ENCODE measurements at places on chromosomes 1 and 21.

GRCh38 chr1:180616439-180616838 is 15.4 kb upstream of the XPR1 start:
- no peak for DNase-seq

DNA sequence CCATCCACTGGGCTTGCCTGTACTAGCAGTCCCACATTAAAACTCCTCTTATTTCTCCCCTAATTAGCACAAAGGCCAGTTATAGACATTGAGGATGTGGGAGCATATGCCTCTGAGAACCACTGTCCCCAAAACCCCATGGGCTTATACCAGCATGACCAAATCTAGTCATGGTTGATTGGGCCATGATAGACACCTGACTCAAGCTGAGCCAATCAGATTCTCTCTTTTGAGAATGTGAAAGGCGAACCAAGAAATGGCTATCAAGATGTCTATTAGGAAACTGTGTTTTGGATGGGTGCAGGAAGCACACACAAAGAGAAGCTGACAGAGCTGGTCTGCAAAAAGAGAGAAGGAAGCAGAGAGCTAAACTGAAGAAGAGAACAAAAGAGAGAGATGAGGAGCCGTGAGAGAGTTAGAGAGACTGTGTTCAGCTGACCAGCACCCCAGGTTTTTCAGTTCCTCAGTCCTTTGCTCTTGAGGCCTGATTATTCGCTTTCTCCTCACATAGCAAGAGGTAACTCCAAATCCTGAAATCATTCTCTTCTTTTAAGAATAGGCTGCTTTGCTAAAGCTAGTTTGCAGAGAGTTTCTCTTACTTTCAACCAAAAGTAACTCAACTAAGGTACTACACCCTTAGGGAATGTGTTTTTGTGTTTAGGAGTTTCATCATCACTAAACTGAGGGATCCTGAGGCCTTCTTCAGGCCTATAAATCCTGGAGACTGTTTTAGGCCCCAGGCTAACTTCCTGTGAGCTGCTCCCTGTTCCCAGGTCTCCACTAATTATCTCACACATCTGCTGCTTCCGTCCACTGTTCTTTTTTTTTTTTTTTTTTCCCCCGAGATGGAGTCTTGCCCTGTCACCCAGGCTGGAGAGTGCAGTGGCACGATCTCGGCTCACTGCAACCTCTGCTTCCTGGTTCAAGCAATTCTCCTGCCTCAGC is 7.9 kb upstream of the TIPRL start:
- DNase-seq = no peak

DNA sequence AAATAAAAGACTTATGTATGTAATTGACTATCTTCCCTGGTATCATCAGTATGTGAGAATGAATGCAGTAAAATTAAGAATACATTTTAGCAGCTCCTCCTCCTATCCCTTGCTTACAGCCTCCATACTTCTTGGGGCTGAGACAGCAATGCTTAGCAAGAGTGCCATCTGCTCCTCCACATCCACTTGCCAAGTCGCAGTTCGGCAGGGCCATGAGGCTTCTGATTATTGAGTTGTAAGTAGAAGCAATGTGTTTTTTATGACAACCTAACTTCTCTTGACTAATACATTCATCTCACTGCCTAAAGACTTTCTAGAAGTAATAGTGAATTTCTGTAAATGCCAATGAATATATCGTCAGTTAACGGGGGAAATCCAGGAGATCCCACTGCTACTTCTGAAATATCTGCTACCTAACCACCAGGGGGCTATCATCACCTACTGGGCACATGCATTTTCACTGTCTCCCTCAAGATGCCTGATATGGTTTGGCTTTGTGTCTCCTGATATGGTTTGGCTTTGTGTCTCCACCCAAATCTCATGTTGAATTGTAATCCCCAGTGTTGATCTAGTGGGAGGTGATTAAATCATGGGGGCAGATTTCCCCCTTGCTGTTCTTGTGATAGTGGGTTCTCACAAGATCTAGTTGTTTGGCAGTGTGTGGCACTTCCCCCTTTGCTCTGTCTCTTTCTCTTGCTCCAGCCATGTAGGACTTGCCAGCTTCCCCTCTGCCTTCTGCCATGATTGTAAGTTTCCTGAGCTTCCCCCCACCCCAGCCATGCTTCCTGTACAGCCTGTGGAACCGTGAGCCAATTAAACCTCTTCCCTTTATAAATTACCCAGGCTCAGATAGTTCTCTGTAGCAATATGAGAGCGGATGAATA is 59.6 kb downstream of the EXTL2 start:
- DNase-seq = no peak

GRCh38 chr1:187816646-187817045 is 987.9 kb downstream of the PLA2G4A start:
- no peak for DNase-seq

- no peak for DNase-seq
Measured at GRCh38 chr1:168833801-168834224, 104.8 kb upstream of the DPT start.

DNA sequence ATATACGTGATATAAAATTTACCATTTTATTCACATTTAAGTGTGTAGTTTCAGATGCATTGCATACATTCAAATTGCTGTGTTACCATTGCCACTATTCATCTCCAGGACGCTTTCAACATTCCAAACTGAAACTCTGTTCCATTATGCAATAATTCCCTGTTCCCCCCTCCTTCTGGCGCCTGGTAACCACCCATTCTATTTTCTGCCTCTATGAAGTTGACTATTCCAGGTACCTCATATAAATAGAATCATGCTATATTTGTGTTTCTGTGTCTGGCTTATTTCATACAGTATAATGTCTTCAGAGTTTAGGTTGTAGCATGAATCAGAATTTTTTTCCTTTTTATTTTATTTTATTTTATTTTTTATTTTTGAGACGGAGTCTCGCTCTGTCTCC is 41.7 kb downstream of the SLC22A15 start:
- no peak for DNase-seq

DNA sequence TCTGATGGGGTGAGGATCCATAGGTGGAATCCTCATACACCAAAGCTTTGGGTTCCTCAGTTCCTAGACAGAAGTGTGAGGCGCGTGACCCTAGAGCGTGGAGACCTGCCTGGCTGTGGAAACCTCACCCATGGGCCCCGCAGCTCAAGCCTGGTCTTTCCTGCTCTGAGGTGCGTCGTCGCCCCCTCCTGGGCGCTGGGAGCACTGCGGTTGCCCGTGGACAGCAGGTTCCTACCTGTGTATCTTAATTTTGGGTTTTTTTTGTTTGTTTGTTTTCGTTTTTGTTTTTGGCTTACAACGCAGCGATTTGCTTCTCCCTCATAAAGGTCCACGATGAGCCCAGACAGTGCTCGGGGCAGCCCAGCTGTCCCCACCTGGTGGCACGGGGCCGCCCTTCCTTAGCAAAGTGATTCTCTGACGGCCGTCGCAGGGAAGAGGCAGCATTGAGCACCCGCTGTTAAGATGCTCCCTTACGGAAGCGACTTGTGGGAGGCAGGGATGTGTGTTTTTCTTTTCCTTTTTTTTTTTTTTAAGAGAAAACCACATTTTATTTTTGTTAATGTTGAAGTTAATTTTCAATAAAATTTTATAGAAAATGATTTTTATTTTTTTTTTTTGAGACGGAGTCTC is 36.5 kb upstream of the TRAPPC10 start:
- peak; percentile 70 for DNase-seq

GRCh38 chr21:35469498-35469897 is 420.4 kb upstream of the RUNX1 start:
- no peak for DNase-seq

DNA sequence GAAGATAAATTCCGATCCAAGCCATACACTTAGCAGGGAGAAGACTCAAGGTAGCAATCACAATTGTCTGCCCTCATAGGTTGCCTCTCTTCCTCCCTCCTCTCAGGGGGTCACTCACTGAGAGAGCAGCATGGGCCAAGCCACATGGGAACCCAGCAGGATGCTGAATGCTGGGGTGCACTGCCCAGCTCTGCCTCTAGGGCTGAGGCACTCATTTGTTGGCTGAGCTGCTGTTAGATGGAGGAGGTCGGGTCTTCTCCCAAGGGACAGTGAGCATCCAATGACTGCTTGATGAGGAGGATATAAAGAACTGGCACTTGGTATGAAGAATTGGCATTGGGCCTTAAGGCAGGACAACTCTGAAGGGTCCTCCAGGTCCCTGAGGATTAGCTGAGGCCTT is 418.8 kb downstream of the SIPA1L2 start:
- no peak for DNase-seq

DNA sequence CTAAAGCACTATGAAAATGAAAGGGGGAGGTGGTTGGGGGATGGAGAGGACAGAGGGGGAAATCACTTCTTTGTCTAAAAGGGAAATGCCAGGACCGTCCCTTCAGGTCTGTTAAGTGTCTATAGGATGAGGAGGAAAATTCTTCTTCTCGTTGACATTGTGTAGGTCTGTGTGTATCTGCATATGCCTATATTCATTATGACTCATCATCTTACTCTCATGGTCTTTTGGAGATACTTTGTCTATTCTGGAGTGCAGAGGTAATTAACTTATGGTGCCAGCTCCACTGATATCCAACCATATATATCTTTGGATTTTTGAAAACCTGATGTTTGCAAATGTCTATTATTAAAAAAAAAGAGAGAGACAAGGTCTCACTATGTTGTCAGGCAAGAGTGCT is 143.7 kb downstream of the PBX1 start:
- DNase-seq = no peak

- DNase-seq = peak; percentile 46
Measured at GRCh38 chr21:33383056-33383888, 19.9 kb upstream of the IFNGR2 start.

GRCh38 chr21:38725196-38726157 is 80.3 kb upstream of the ETS2 start:
- DNase-seq = no peak

- no peak for DNase-seq
Measured at GRCh38 chr1:154371436-154371835, 33.7 kb upstream of the IL6R start.

- DNase-seq = no peak
Measured at GRCh38 chr1:3431266-3431665, 23.2 kb upstream of the ARHGEF16 start.

DNA sequence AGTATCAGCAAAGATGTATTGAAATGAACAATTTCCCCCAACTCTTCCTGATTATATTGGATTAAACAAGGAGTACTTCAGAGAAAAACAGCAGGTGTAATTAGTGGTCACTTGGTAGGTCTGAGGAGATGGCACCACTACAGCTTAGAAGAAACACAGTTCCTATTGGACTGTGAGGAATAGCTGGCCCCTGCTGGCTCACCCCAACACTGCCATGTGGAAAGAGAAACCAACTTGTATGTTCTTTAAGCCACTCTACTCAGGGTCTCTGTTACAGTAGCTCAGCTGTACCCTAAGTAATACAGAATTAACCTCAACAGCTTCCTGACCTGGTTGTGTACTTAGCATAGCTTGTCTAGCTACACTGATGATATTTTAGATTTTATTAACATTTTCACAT is 26.5 kb upstream of the MTR start:
- no peak for DNase-seq

DNA sequence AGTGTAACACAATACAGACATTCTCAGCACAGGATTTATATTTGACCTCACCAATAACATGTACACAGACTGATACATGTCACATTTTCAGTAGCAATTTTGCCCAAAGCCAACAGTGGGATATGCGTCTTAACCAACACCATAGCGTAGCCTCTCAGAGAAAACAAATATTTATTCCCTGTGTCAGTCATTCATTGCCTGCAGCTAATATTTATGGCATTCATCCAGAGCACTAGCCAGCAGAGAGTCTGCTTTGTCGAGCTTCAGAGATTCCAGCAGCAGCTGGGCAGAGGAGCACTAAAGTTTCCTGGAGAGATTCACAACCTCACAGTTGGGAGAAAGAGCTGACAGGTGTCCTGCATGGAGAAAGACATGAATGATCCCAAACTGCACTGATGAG is 400.7 kb upstream of the DAB1 start:
- no peak for DNase-seq

DNA sequence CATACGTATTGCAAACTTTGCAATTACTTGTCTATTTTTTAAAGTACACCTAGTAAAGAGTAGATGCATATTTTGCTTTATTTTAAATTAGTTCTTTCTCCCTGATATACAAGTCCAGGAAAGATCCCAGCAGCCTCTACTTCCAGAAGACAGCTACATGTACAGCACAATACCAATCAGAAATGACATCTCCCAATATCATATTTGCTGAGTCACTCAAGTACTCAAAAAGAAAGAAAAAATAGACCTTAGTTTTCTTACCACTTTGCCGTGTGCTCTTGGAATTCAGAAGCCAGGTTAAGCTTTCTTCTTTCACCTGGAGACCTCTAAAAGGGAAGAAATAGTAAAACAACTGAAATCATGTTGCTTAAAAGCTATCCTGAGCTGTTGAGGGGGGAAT is 412.6 kb upstream of the RUNX1 start:
- no peak for DNase-seq

DNA sequence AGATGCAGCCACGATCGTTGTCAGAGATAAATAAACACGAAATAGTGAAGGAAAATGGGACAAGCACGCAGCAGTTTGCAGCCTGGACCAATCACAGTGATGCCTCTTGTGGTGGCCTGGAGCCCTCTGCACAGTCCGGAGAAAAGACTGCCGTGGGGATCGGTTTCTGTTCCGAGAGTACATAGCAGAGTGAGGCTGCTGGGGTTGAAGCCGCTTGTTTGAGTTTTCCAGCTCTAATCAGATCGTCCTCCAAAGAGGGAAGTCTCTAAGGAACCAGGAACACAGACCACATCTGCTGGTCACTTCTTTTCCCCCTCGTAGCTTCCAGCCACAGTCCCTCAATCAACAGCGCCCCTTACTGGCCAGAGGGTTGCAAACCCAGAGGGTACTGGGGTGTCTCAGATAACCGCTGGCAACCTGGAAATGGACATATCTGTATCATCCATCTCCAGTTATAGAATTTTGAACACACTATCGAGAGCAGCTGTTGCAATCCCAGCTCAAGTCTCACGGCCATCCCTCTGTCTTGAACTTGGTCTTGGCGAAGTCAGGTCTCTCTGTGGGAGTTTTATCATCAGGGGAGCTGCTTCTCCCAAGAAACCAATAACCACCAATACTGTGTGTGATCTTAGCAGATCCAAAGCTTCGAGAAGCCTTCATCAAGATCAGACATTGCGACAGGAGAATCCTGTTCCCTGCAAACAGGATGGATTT is 57.4 kb downstream of the OLIG1 start:
- peak; percentile 73 for DNase-seq

DNA sequence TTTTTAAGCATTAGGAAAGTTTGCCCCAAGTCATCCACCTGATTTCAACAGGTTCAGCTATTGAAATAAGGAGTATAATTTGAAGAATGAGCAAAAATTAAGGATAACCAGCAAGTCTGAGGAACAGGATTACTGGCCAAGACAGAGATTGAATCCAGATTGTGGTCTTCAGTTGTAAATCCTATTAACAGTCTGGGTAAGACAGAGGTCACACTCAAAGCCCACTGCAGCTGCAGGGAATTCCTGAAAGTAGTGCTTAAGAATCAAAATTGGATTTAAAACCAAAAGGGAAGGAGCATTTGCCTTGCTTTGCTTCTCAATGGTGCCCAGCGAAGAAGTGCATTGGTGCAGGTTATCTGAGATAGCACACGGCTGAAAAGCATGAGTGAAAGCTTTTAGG is 6.4 kb upstream of the LORICRIN start:
- DNase-seq = no peak

GRCh38 chr1:55194851-55195250 is 20.3 kb downstream of the USP24 start:
- DNase-seq = no peak

GRCh38 chr1:198275597-198275996 is 118.8 kb downstream of the NEK7 start:
- DNase-seq = no peak

GRCh38 chr1:213723187-213723586 is 264.6 kb upstream of the PROX1 start:
- DNase-seq = no peak

GRCh38 chr1:47921935-47922415 is 75.2 kb downstream of the TRABD2B start:
- DNase-seq = no peak
